ENCODE measurements at places on chromosomes 16 and 17.

DNA sequence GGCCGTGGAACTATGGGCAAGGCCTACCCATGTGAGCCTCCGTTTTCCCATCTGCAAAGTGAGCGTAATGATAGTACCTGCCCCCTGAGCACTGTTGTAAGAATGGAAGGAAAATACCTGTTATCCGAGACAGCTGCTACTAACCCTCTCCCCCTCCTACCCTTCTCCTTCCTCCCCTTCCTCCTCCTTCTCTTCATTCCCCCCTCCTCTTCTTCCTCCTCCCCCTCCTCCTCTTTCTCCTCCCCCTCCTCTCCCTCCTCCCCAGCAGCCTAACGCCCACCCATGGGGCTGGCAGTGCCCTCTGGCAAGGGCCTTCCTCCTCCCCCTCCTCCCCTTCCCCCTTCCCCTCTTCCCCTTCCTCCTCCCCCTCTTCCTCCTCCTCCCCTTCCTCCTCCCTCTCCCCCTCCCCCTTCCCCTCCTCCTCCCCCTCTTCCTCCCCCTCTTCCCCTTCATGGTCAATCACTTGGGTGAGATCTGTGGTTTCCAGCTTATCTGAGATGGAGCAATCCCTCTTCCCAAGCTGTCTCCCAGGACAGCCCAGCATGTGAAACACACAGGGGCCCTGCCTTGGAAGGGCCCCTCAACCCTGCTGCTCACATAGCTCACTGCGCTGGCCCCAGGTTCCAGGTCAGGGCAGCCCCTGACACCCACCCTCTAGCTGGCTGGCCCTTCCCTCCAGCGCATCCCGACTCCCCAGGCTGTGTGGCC lies 6.4 kb downstream of the ZFPM1 start:
- DNase-seq: no peak

GRCh38 chr17:56708220-56708558 lies 114.7 kb downstream of the NOG start:
- no peak for DNase-seq

DNA sequence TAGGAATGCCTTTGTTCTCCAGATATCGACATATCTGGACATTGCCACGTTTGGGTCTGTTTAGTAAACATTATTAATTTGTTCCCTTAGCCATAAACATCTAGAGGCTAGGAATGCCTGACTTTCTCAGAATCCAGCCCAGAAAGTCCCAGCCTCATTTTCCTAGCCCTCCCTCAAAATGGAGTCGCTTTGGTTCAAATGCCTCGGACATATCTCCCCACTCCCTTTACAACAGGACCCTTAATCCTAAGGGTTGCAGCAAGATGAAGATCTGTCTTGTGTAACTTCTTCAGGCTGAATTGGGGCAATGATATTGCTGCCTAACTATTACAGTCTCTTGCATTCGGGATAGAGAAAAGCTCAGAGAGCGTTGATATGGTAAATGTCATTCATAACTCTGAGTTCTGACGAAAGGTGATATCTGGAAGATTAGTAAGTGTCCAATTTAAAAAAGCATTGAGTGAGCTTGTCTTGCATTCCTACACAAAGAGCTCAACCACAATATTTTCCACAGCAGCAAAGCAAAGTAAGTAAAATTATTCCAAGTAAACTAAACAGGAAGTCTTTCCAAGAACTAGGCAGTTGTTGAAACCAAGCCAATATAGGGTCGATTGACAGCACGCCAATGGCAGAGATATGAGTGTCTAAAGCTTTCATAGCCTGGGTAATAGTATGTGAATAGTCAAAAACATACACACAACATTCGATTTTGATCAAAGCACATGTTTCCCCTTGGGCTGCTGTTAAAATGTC lies 46.0 kb upstream of the ARL4D start:
- DNase-seq: no peak

- peak; percentile 39 for DNase-seq
Observed at GRCh38 chr17:63931981-63932561, at the start of gene CD79B. Gene CD79B (minus strand): TSS chr17:63932331. CDS start chr17:63932261, 70 bp downstream.

DNA sequence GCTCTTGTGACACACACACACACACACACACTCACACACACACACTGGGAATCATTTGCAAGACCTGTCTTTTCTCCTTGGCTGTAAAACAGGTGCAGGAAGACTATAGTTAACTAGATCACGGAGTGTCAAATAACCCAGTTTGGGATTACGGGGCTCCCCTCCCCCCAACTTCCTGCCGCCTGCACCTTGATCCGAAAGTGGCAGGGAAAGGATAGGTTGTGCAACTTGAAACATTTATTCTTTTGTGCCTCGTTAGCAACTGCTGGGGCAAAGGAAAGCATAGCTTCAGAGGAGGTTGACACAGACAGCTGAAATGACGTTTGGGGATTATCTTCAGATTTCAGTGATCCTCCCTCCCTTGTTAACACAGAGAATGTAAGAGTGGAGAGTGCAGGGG lies 149.5 kb downstream of the NTN1 start:
- no peak for DNase-seq

- DNase-seq: no peak
Observed at GRCh38 chr16:85637808-85638647, 24.9 kb downstream of the GSE1 start.

- DNase-seq: no peak
Observed at GRCh38 chr16:54493061-54493460, 206.5 kb upstream of the IRX3 start.

GRCh38 chr16:10971560-10971961 lies 27.2 kb downstream of the CLEC16A start:
- no peak for DNase-seq

GRCh38 chr17:10261098-10261497 lies 62.7 kb upstream of the GAS7 start:
- DNase-seq: no peak

- no peak for DNase-seq
Observed at GRCh38 chr17:43143201-43143600, 18.0 kb upstream of the BRCA1 start.

DNA sequence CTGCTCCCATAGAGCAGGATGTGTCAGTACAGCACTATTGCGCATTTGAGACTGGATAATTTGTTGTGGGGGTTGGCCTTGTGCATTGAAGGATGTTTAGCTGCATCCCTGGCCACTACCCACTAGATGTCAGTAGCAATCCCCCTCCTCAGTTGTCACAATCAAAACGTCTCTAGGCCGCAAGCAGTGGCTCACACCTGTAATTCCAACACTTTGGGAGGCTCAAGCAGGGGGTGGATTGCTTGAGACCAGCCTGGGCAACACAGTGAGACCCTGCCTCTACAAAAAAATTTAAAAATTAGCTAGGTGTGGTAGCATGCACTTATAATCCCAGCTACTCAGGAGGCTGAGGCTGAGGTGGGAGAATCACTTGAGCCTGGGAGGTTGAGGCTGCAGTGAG lies 48.4 kb downstream of the CENPV start:
- no peak for DNase-seq

DNA sequence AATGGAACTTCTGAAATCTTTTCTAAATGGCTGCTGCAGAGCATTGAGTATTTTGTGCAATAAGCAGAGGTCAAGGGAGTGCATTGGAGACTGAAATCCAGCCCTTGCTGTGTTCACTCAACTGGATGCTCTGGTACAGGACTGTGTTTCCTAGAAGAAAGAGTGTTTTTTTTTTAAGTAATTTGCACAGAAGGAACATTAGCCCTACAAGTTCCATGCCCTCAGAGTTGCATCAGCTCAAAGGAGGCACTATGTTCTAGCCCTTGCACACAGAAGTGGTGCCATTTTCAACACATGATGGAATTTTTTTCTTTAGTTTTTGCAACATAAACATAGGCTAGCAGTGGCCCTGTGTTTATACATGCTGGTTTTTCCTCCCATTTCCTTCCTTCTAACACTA lies 144.1 kb upstream of the HLF start:
- no peak for DNase-seq

DNA sequence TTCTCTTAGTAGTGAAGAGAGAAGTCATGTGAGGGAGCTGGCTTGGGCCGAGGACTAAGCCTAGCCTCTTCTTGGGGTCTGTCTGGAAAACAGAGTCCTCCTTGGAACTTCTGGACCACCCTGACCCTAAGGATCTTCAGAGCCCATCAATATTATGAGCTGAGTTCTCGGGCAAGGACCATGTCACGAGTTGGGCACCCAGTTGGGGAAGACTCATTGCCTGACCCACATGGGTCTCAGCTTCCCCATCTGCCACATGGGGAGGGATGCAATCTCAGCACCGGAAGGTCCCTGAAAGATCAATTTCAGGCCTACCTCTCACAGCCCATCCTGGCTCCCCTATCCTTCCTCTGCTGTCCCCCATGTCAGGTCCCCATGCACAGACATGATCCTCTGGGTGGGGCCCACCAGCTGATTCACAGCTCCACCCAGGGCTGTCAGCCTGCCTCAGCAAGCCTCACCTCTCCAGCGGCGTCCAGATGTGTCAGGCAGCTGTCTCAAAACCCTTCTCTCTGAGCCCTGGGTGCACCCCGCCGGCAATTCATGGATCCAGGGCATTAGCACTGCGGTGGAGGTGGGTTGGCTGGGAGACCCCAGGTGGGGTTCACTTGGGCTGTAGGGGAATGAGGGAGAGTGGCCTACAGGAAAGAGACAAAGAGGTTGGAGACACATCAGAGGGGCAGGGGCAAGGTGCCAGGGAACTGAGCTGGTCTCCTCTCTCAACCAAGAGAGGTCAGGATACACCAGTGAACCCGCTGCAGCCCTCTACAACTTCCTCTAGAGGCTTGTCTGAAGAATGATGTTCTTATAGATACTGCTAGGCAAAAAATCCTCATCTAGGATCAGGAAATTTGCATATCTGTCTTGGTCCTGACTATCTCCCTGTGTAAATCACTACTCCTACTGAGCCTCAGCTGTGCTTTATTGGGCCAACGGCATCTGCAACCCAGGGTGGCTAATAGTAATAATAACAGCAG lies 1.8 kb downstream of the NLRP1 start:
- DNase-seq: no peak

DNA sequence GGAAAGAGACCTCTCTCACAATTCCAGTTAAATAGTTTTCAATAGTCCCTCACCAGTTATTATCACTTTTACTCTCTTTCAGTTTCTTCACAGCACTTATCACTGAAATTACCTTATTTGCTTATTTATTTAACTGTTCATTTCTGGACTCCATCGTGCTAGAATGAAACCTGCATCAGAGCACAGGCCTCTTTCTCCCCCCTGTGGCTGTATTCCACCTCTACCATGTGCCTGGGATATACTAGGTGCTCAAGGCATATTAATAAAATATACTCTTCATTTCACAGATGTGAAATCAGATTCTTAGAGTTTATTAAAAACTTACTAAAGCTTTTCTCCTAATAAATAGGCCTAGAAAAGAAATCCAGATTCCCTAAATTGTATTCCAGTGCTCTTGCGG lies 308.9 kb upstream of the MON1B start:
- DNase-seq: no peak

GRCh38 chr17:77933777-77934398 lies 24.6 kb upstream of the TNRC6C start:
- no peak for DNase-seq

DNA sequence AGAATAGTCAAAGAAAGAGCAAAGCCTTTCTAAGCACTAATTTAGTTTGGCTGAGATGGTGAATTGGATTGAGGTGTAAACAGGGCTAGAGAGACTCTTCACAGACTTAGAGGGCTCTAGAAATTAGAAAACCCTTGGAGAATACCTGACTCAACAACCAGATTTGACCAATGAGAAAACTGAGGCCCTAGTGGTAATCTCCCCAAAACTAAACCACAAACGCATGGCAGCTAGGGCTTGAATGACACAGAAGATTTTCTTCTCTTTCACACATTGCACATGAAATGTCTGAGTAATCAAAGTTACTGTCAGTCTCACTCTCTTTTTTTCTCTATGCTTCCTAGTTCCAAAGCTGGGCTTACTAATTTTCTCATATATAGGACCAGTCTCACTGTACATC lies 314.5 kb upstream of the KCNJ16 start:
- no peak for DNase-seq

DNA sequence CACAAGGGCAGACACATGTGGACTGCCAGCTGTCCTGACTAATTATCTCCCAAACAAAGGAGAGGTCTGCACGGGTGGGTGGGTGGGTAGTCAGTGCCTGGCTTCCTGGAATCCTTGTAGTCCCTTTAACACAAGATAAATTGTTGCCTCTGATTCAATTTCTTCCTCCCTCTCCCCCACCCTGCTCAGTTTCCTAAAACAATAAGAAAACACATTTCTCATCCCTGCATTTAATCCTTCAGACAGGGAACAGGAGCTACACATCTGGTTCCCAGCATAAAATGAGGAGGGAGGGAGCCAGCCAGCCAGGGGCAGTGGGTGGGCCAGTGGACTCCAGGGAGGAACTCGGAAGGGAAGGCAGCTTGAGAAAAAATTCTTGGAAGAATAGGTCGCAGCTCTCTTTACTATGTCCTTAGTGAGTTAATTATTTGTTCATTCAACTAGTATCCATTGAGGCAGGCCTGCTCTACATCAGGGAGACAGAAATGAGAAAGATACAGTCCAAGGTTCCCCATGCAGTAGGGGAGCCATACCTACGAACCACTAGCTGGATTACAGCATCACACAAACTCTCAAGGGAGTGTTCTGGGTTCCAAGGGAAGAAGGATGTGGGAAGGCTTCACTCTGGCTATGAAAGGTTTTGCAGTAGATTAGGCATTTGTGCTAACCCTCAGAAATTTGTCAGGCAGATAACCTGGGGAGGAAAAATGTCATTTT lies 58.3 kb downstream of the CCT6B start:
- DNase-seq: no peak

DNA sequence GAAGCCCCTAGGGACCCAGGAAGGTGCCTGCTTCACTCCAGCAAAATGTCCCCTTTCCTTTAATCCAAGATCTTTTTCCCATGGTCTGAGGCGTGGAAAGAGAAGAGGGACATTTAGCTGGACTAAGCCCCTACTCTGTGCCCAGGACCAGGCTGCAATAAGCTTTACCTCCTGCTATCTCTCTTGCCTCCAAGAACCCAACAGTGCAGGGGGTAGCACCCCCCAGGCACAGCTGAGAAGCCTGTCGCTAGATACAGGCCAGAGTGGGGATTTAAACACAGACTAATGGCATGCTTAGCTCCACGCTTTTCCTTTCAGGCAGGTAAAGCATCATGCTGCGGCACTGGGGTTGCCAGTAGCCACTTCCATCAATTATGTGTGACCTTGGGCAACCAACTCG lies 24.5 kb upstream of the CCL1 start:
- no peak for DNase-seq

DNA sequence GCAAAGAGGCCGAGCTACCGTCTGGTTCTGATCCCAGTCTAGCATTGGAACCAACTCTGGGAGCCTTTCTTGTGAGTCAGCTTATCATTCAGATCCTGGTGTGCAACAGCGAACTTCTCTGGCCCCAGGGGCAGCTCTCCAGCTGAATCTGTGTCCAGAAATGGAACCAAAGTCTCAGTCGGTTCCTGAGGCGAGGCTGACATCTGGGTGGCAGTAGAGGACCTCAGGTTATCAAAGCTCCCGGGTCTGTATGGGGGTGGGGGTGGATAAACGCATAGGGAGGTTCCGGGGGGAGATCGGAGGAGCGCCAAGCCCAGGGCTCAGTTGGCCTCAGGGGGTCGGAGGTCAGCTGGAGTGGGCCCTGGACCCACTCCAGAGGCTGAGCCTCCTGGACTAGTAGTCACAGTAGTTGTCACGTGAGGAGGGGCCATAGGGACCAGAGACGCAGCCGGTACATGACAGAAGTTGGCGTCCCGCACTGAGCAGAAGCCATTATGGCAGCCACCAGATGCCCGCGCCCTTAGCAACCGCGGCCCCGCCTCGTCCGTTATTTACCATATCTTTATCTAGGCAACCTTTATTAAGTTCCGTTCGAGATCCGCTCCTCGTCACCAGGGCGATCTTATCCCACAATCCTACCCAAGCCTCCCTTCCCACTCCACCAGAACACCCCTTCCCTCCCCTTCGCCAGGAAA lies 12.9 kb downstream of the RDM1 start:
- no peak for DNase-seq

- no peak for DNase-seq
Observed at GRCh38 chr17:68539548-68540467, 27.6 kb downstream of the PRKAR1A start.

Measured in stimulated activated CD4-positive, alpha-beta T cell treated with anti-CD3 and anti-CD28 coated beads, Interleukin-12 subunit alpha, Interleukin-12 subunit beta, amount 100 ng/mL, for 4 hours (primary cell).